ENCODE measurements at places on chromosomes 11 and 22.

- DNase-seq = no peak
Measured at GRCh38 chr11:105298630-105299029, 159.1 kb upstream of the CARD18 start.

GRCh38 chr22:24112188-24112587 lies 69.1 kb upstream of the SUSD2 start:
- DNase-seq = no peak

- DNase-seq = no peak
Measured at GRCh38 chr11:32184041-32184722, 93.3 kb downstream of the RCN1 start.

DNA sequence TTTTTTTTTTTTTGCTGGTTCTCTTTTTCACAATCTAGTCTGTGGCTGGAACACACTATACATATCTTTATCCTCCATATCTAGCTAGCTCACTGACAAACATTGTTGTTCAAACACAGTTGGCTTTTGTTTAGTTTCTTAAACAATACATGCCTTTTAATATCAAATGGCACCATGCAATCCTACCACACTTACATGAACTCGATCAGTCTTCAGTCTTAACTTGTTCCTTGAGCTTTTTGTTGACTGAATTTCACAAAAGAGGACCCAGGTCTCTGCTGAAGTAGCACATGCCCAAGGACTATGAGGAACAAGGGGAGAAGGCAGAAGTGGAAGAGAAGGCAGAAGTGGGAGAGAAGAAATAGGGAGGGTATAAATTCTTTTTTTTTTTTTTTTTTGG lies 25.5 kb downstream of the TMEM123 start:
- no peak for DNase-seq

GRCh38 chr11:120832481-120833238 lies 191.2 kb upstream of the TBCEL start:
- peak; percentile 85 for DNase-seq

DNA sequence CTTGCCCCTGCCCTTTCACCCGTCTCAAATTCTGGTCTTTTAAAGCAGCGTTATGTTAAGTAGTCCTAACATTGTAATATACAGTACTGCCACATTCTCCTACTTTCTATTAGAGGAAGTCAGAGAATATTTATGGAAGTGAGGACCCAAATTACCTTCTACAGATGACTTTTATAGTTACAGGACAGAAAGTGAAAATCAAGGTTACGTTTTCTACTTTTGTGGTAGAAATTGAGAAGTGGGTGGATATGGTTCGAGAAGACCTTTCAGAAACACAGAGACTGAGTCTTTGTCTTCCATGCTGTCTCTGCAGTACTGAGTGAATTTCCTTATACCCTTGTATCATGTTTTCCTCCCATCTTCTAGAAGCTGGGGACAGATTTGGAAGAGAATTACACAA lies 17.1 kb downstream of the SC5D start:
- no peak for DNase-seq

- no peak for DNase-seq
Measured at GRCh38 chr22:40407831-40408717, 37.7 kb downstream of the SGSM3 start.

DNA sequence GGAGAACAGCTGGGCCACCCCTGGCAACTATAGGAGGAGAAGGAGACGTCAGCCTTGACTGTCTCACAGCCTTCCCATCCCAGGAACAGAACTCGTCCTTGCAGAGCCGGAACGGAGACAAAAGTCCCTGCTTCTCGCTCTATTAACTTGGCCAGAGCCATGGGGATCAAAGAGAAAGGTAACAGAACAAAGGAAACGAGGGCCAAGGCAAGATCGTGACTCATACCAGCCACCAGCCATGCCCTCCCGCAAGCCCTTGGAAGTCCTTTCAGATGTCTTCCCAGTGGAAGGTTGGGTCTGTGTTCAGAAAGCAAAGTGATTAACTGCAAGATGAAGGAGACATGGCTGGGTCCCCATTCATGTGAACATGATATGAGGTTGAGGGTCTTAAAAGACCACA lies 64.7 kb downstream of the PDE2A start:
- no peak for DNase-seq

- no peak for DNase-seq
Measured at GRCh38 chr22:38783095-38783615, 10.8 kb downstream of the DNAL4 start.

GRCh38 chr11:117843666-117844484 lies 19.3 kb upstream of the FXYD2 start:
- peak; percentile 91 for DNase-seq

DNA sequence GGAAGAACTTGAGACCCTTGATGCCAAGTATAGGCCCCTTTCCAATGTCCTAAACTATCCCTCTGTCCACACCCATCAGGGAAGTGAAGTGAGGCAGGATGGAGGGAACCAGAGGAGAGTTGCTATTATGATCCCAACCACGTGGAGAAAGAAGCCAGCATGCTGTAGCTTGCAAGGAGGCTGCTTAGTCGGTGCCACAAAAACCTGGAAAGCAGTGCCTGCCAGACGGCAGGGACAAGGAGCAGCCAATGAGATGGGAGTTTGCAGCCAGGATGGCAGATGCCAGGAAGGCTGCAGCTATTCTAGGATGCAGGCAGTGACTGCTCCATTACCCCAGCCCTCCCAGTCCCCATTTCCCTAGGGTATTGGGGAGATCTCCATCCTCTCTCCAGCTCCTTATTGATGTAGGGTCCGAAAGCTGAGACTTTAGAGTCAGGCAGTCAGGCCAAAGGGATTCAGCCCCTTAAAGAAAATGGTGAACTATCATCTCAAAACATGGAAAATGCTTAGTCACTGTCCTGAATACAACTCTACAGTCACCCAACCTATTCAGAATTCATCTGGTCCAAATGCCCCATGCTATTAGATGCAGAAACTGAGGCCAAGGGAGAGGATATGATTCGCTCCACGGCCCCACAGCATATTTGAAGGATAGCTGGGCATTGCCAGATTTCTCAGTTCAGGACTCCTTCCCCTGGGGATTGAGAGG lies 18.4 kb upstream of the LRRC55 start:
- DNase-seq = no peak

- DNase-seq = no peak
Measured at GRCh38 chr11:81420668-81421250, 1312.9 kb downstream of the FAM181B start.

- peak; percentile 43 for DNase-seq
Measured at GRCh38 chr11:120597250-120598215, 86.0 kb downstream of the GRIK4 start.

GRCh38 chr11:8224161-8224591 lies 39.5 kb downstream of the LMO1 start:
- no peak for DNase-seq

- DNase-seq = peak; percentile 88
Measured at GRCh38 chr11:67301951-67302516, 1.3 kb upstream of the SSH3 start.

DNA sequence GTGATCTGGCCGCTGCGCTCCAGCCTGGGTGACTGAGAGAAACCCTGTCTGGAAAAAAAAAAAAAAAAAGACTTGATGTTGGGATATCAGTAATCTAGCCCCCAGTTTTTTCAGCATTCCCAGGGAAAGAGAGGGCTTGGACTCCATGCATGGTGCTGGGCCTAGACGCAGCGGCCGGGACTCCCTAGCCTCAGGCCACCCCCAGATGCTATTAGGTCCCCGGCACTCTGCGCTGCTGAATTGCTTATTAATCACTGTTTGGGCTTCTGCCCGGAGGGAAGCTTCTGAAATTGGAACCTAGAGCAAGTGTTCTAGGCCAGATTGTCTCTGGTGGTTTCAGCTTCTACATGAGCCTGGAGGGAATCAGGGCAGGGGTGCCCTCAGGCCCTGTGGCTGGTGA lies 39.0 kb downstream of the SLCO2B1 start:
- no peak for DNase-seq

GRCh38 chr11:115201111-115201792 lies 303.0 kb downstream of the CADM1 start:
- DNase-seq = no peak

GRCh38 chr11:113817162-113817561 lies 37.6 kb downstream of the CLDN25 start:
- DNase-seq = no peak

GRCh38 chr11:65575568-65576231 lies at the start of gene EHBP1L1:
Gene EHBP1L1, plus strand, starts transcription at chr11:65576053. Its CDS starts 250 bp downstream, at chr11:65576303.
- peak; percentile 45 for DNase-seq

DNA sequence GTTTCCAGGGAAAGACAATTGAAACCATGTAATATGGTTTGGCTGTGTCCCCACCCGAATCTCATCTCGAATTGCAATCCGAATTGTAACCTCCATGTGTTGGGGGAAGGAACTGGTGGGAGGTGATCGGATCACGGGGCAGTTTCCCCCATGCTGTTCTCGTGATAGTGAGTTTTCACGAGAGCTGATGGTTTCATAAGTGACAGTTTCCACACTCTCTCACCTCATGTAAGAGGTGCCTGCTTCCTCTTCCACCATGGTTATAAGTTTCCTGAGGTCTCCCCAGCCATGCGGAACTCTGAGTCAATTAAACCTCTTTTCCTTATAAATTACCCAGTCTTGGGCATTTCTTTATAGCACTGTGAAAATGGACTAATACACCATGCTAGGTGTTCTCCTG lies 148.3 kb upstream of the CADM1 start:
- DNase-seq = no peak

DNA sequence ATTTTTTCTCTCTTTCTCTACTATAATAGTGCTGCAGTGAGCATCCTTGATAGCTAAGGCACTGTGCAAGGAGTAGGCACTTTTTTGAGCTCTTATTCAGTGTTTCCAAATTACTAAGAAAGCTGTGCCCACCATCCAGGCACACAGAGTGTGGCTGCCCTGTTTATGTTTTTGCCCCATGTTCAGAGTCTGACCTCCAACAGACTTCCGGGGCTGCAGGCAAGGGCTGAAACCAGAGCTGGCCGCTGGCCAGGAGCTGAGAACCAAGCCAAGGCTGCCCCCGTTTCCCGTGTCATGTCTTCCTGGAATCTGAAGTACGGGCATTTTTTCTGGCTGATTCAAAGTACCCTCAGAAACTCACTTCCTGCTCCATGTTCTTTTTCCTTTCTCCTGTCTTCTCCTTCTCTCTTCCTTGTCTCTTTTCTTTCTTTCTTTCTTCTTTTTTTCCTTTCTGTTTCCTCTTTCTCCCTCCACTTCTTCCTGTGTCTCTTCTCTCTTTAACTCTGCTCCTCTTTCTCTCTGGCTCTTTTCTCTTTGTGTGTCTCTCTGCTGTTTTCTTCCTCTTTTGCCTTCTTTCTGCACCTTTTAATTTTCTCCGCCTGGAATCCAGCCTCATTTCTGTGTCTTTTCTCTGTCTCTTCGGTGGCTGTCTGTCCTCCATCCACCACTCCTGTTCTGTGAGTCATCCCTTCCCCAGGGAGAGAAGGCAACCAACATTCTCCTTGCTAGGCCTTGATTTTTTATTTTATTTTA lies 17.0 kb upstream of the KCTD14 start:
- DNase-seq = peak; percentile 57

GRCh38 chr11:35791088-35791958 lies 128.7 kb downstream of the TRIM44 start:
- peak; percentile 57 for DNase-seq

GRCh38 chr11:32012049-32012448 lies 78.8 kb upstream of the RCN1 start:
- no peak for DNase-seq

DNA sequence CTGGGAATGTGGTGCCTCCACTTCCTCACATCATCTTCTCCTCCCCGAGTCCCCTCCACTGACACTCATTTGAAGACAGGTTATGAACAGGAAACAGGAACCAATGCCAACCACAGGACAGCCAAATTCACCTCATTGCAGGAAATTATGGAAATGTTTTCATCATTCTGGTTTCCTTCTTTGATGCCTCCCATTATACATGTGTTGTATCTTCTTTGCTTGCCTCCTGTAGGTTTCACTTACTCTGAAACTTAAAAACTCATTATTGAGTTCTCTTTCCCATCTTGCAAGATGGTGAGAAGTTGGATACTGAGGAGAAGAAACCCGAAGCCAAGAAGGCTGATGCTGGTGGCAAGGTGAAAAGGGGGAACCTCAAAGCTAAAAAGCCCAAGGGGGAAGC lies 108.5 kb downstream of the PHF21B start:
- peak; percentile 38 for DNase-seq

DNA sequence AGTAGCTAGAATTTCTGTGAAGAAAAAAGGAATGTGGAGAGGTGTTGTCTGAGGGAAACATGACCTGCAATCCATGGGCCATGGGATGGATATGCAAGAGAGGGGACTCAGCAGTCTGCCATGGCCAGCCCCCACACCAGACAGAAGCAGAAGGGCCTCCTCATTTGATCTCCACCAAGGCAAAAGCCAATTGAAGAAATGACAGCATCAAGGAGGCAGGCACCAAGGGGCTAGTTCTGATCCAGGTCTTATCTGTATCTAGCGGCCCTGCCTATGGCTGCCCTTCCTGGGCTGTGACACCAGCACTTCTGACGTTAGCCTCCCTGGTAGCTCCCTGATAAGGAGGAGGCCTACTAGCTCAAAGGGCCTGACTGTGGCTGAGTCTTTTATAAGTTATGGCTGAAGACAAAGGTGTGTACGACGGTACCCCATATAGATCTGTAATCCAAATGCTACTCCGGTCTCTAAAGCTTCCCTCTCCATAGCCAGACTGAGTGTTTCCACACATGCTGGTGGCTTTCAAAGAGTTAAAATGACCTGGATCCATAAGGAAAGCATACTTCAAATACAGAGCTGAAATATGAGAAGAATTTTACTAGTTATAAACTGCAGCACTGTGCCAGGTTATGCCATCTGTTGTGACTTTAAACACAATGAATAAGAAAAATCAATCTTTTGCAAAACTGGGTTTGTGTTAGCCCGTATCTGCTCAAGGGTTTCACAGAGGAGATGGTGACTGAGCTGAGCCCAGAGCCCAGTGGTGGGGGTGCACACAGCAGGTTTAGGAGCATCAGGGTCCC lies 34.4 kb downstream of the HIRA start:
- no peak for DNase-seq

GRCh38 chr22:48450188-48450825 lies 1377.4 kb downstream of the BRD1 start:
- peak; percentile 13 for DNase-seq

- DNase-seq = no peak
Measured at GRCh38 chr22:36136988-36137387, 23.6 kb downstream of the APOL3 start.

- DNase-seq = no peak
Measured at GRCh38 chr11:118887206-118887605, 3.5 kb downstream of the CXCR5 start.
